Stimulated activated CD4-positive, alpha-beta T cell treated with anti-CD3 and anti-CD28 coated beads, TNF-alpha, amount 100 ng/mL, for 4 hours (primary cell): ENCODE measurements at places on chromosomes 4 and X.

- no peak for DNase-seq
Measured at GRCh38 chr4:73701116-73701515, 39.3 kb upstream of the CXCL8 start.

- DNase-seq = no peak
Measured at GRCh38 chr4:52015366-52015765, 4.8 kb downstream of the LRRC66 start.

DNA sequence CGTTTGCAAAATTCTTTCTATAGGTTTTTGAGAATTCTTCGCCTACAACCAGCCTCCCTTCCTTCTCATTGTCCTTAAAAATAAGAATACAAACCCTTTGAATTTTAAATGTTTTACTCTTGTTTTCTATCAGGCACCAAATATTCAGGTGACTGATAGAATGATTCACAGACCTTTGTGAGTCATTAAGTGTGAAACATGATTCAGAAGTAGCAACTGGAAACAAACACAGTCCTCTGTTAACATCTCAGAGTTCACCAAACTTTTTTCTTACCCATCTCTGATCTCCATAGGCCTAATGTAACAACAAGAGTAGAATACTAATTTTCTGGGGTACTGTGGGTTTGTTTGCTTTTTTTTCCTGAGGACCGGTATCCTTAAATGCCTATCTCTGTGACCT is 63.4 kb upstream of the MAB21L2 start:
- no peak for DNase-seq

GRCh38 chr4:581753-582361 is 5.8 kb upstream of the TMEM271 start:
- no peak for DNase-seq
